ENCODE measurements at places on chromosomes 13 and 19.
A peak's percentile ranks its signal among the peaks of the same experiment; 100 is the strongest.

GRCh38 chr13:110063490-110064421, 243.2 kb downstream of the COL4A1 start:
- no peaks in the 10 kb centered on the region for H3K4me1 ChIP-seq
- ATAC-seq: no peak
- H3K27ac ChIP-seq: no peak overlapping the region

- no peak overlapping the region for H3K27ac ChIP-seq
- H3K27me3 ChIP-seq: no peaks in the 10 kb centered on the region
- no peaks in the 10 kb centered on the region for H3K36me3 ChIP-seq
- no peak overlapping the region for H3K4me3 ChIP-seq
These were observed 71.0 kb downstream of the ITGBL1 start for GRCh38 chr13:101523154-101524131.

GRCh38 chr13:90416519-90416918, 931.0 kb upstream of the MIR17HG start:
- no peaks in the 10 kb centered on the region for H3K4me1 ChIP-seq
- H3K4me3 ChIP-seq: no peak overlapping the region
- no peaks in the 10 kb centered on the region for H3K27me3 ChIP-seq
- ATAC-seq: no peak
- H3K27ac ChIP-seq: no peak overlapping the region
- no peaks in the 10 kb centered on the region for H3K36me3 ChIP-seq

GRCh38 chr13:19587635-19588300, 26.4 kb upstream of the TPTE2 start:
- H3K27me3 ChIP-seq: peaks cover 31% of the 10 kb centered on the region
- ATAC-seq: peak; percentile 74
- peak overlapping the region; percentile 86 for H3K27ac ChIP-seq
- peaks cover 6% of the 10 kb centered on the region for H3K36me3 ChIP-seq

- H3K27me3 ChIP-seq: no peaks in the 10 kb centered on the region
- H3K36me3 ChIP-seq: no peaks in the 10 kb centered on the region
- H3K4me3 ChIP-seq: no peak overlapping the region
- H3K4me1 ChIP-seq: no peaks in the 10 kb centered on the region
These were observed 12.3 kb upstream of the MCF2L start for GRCh38 chr13:112956571-112957294.

DNA sequence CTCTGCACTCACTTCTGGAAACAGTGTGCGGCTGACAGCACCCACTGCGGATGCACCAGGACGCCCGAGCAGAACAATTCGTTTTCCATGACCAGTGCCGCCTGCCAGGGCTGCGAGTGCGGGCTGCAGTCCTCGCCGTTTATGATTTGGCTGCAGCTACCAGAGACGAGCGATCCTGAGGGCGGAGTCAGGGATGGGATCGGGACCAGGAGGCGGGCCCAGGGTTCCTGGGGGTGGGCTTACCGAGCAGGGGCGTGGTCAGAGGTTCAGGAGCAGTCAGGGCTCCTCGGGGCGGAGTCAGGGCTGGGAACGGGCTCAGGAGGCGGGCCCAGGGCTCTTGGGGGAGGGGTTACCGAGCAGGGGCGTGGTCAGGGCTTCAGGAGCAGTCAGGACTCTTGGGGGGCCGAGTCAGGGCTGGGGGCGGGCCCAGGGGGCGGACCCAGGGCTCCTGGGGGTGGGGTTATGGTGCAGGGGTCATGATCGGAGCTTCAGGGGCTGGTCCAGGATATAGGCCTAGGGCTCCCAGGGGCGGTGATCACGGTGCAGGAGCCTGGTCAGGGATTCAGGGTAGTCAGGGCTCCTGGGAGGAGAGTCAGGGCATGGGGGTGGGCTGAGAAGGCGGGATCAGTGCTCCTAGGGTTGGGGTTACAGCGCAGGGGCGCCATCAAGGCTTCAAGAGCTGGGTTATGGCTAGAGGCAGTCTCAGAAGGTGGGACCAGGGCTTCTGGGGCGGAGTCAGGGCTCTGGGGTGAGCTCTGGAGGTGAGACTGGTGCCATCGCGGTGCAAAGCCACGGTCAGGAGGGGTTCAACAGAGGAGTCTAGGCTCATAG, 1.7 kb downstream of the KLK4 start:
- ATAC-seq: peak; percentile 78
- no peaks in the 10 kb centered on the region for H3K27me3 ChIP-seq
- peak overlapping the region; percentile 69 for H3K4me3 ChIP-seq
- peak overlapping the region; percentile 40 for H3K27ac ChIP-seq
- no peaks in the 10 kb centered on the region for H3K36me3 ChIP-seq
- H3K4me1 ChIP-seq: peaks cover 17% of the 10 kb centered on the region

GRCh38 chr13:113860051-113860664, 3.7 kb downstream of the GAS6 start:
- ATAC-seq: no peak
- peak overlapping the region; percentile 1 for H3K4me3 ChIP-seq
- peaks cover 37% of the 10 kb centered on the region for H3K36me3 ChIP-seq
- peaks cover 38% of the 10 kb centered on the region for H3K27me3 ChIP-seq
- H3K4me1 ChIP-seq: peaks cover 42% of the 10 kb centered on the region
- peak overlapping the region; percentile 13 for H3K27ac ChIP-seq

- no peaks in the 10 kb centered on the region for H3K27me3 ChIP-seq
- no peak for ATAC-seq
- no peak overlapping the region for H3K4me3 ChIP-seq
- H3K36me3 ChIP-seq: no peaks in the 10 kb centered on the region
- H3K4me1 ChIP-seq: peaks cover 20% of the 10 kb centered on the region
These were observed 9.5 kb downstream of the B3GLCT start for GRCh38 chr13:31209172-31209840.

DNA sequence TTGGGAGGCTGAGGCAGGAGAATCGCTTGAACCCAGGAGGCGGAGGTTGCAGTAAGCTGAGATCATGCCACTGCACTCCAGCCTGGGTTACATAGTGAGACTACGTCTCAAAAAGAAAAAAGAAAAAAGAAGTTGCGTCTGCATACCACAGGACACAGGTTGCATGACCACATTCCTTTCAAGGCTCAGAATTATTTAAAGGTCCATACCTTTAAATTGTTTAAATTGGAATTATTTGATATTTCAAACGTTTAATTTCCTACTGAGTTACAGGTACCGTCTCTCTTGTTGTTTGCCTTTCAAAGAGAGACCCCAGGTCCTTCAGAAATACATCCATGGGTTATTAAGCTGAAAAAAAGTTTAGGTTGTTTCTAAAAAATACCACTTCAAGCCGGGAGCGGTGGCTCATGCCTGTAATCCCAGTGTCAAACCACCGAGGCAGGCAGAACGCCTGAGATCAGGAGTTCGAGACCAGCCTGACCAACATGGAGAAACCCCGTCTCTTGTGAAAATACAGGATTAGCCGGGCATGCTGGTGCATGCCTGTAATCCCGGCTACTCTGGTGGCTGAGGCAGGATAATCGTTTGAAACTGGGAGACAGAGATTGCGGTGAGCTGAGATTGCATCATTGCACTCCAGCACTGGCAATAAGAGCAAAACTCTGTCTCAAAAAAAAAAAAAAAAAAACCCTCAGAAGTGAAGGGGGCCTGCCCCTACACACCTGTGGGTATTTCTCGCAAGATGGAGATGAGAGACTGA, 18.6 kb downstream of the ZNF816 start:
- no peak overlapping the region for H3K4me3 ChIP-seq
- no peak for ATAC-seq
- peaks cover 14% of the 10 kb centered on the region for H3K4me1 ChIP-seq
- H3K27me3 ChIP-seq: no peaks in the 10 kb centered on the region

DNA sequence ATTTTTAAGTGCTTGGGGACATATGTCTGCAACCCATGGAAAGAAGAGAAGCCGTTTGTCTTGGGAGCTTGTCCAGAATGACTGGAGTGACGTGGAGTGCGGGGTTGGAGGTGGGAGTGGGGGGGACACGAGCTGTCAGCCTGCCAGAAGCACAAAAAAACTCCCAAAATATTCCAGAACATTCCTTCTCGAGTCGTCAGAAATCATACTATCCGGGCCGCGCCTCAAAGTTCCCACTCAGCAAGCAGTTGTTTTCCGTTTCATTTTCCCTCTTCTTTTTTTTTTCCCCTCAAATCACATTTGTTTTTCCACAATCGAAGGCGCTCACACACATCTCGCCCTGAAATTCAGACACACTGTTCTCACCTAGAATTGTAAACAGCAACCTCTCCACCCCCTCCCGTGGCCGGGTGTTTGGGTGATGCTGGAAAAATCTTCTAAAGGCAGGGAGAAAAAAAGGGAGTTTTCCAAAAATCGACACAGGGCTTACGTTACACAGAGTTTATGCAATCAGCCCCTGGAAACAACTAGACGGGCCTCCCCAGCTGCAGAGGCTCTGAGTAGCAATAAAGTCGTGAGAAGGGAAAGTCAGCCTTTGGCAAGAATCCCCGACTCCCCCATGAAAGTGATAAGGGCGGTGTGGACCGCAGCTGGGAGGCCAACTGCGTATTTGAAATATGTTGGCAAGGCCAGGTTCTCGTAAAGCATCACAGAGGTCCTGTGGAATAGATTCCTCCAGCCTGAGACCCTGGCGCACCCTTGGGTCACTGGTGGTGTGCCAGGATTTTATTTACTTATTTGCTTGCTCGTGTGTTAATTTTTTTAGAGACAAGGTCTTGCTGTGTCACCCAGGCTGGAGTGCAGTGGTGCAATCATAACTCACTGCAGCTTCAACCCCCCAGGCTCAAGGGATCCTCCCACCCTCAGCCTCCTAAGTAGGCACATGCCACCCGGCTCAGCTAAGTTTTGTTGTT, 31.2 kb upstream of the KLF2 start:
- no peaks in the 10 kb centered on the region for H3K4me1 ChIP-seq
- no peak for ATAC-seq
- no peak overlapping the region for H3K4me3 ChIP-seq
- H3K36me3 ChIP-seq: no peaks in the 10 kb centered on the region

GRCh38 chr19:46254776-46255175, 25.2 kb downstream of the IGFL1 start:
- no peak for ATAC-seq
- peaks cover 25% of the 10 kb centered on the region for H3K27me3 ChIP-seq

DNA sequence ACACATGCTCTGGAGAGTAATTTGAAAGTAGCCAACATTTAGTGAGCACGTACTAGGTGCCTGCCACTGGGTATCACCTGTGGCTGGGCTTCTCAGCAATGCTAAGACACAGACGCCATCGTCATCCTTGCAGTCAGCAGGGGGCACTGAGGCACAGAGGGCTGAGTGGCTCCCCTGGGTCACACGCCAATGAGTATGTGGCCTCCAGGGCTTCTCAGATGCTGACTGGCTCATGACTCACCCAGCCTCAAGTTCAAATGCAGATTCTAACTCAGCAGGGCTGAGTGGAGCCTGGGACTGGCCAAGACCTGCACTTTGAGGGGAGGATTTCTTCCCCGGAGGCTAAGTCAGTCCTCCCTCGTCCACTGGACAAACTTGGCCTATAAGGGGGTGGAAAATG, 115.1 kb upstream of the CACNA1A start:
- H3K27ac ChIP-seq: no peak overlapping the region
- no peaks in the 10 kb centered on the region for H3K36me3 ChIP-seq
- no peaks in the 10 kb centered on the region for H3K4me1 ChIP-seq
- peak; percentile 61 for ATAC-seq

Data from stimulated activated memory B cell treated with anti-CD40 and anti-IgM and Interleukin-4, amounts not matched to agents 10 μg/mL and 1 μg/mL and 100 μg/mL, for 72 hours (primary cell).